ENCODE measurements at places on chromosomes 1 and 21.

DNA sequence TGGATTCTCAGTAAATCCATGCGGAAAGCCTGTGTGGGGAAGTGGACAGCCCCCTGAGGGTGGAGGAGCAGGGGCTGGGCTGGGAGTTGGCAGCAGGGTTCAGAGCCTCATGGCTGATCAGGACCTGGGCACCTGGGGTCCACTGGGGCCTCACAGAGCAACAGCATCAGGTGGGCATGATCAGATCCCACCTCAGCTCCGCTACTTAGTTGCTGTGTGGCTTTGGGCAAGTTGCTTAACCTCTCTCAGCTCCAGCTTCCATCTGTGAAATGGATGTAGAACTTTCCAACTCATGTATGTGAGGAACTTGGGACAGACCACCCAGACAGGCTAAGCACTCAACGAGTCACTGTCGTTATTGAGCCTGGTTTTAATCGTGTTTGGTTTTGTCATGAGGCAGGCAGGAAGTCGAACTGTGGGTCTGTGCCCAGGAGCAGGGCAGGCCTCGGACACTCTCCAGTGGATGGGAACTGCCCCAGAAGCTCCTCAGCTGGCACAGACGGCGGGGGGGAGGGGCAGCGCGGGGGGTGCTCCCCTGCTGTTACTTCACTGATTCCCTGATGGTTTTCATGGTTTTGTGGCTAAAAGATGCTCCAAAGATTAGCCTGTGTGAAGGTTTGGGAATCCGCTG, 155.8 kb upstream of the TMEM51 start:
- DNase-seq = no peak

GRCh38 chr21:29477941-29478340, 179.2 kb downstream of the BACH1 start:
- DNase-seq = no peak

GRCh38 chr1:245512980-245513578, 358.3 kb downstream of the KIF26B start:
- DNase-seq = peak; percentile 90

GRCh38 chr1:180966744-180967536, 54.2 kb downstream of the KIAA1614 start:
- DNase-seq = no peak

Measured in MM.1S (cell line).